ENCODE measurements at places on chromosomes 6 and 20.
A peak's percentile ranks its signal among the peaks of the same experiment; 100 is the strongest.

DNA sequence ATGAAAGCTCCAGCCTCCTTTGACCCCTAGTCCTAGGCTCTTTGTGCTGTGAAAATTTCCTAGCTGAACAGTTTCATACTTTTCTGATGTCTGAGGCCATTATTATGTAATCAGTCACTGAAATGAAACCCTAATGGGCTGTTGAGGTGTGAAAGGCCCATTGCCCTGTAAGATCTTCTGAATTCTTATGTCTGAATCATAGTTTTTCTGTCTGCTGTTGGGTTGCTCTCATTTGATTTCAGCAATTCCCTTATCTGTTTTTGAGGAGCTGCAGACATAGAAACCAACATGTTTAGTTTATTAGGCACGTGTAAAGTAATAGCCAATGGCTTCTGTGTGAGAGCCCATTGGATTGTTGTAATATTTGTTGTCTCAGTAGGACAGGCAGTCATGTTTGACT is 118.1 kb downstream of the EYA4 start:
- no peak for DNase-seq

GRCh38 chr6:101352316-101352715 is 41.2 kb upstream of the GRIK2 start:
- no peak for DNase-seq

GRCh38 chr6:57173056-57173885 is 1.1 kb downstream of the BAG2 start:
- DNase-seq: peak; percentile 28

GRCh38 chr6:134683783-134684422 is 266.0 kb downstream of the ALDH8A1 start:
- no peak for DNase-seq

GRCh38 chr6:66526061-66526460 is 819.0 kb upstream of the EYS start:
- no peak for DNase-seq

GRCh38 chr20:46978951-46979491 is 84.4 kb downstream of the EYA2 start:
- no peak for DNase-seq

DNA sequence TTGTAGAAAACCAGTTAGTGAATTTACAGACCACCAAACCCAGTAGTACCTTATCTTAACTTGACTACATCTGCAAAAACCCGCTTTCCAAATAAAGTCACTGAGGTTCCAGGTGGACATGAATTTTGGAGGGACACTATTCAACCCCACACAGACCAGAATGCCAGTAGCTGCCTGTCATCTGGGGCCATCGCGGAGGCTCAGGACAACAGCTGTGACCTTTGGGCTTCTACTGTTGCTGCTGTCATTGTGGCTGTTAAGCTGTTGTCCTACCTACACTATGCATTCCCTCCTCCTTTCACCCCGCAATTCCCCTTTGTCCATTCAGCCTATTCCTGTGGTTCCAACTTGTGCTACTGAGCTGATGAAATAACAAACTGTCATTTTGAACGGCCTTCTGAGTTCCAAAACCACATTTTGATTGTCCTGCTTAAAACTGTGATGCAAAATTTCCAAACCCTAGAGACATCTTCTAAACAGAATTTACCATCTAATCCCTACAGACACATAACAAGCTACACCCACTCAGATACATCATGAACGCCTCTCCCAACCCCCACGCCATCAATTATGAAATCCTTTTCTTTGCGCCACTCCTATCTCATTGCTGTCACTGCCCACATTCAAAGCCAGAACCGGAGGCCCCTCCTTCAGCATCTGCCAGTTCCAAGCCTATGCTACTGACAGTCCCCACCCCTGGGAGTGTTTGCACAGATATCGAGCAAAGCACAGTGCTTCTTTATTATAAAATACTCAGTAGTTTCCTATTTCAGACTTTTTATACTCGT is 125.0 kb downstream of the C6orf118 start:
- DNase-seq: no peak

DNA sequence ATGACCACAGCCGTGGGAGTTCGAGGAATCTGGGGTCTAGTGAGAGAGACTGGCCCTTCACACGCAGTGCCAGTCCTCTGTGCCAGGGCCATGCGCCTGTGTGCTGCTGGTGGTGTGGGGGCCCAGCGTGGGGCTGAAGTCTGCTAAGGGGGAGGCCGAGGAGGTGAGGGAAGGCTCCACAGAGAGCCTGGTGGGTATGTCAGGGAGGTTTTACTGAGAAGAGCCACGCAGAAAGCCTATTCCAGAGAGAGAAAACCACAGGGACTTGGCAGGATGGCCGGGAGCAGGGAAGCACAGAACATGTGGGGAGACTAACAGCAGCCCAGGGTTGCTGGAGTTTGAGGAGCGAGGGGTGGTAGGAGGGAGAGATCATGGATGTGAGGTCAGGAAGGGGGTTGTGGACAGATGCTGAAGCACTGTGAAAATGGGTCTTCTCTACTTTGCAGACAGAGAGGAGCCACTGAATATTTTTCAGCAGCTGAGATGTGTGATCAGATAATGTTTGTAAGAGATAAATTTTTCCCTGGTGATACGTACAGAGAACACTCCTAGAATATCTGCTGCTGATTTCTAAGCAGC is 35.3 kb downstream of the DUSP22 start:
- no peak for DNase-seq

DNA sequence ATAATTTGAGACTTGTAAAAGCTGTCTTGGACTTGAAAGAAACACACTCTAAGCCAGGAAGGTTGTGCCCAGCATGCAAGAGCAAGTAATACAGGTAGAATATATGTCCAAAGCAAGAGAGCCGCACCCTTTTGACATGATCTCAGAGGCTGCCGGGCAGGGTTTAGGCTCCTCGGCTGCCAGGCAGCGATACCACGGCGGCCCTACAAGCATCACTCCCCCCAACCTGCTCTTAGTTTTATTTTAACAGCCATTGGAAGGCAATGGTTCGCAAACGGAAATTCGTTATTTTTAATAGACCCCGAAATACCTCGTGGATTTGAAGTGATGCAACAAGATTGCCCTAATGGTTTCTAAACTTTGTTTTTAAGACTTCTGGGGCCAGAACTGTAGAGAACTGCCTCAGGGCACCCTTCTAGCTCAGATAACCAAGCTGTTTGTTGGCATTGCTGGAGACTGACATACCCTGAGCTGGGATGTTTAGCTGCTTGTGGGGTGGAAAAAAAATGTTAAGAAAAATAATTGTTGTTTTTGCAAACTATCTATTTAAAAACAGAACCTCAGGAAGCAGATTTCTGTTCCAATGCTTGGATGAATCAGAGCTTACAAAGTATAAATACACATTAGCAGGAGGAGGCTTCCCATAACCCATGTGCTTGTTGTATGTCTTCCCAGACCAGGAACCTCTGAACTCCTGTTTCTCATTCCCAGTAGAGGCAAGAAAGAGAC is 39.0 kb downstream of the JAG1 start:
- no peak for DNase-seq

- peak; percentile 31 for DNase-seq
These were observed 45.8 kb downstream of the CPNE5 start for GRCh38 chr6:36793296-36793912.

DNA sequence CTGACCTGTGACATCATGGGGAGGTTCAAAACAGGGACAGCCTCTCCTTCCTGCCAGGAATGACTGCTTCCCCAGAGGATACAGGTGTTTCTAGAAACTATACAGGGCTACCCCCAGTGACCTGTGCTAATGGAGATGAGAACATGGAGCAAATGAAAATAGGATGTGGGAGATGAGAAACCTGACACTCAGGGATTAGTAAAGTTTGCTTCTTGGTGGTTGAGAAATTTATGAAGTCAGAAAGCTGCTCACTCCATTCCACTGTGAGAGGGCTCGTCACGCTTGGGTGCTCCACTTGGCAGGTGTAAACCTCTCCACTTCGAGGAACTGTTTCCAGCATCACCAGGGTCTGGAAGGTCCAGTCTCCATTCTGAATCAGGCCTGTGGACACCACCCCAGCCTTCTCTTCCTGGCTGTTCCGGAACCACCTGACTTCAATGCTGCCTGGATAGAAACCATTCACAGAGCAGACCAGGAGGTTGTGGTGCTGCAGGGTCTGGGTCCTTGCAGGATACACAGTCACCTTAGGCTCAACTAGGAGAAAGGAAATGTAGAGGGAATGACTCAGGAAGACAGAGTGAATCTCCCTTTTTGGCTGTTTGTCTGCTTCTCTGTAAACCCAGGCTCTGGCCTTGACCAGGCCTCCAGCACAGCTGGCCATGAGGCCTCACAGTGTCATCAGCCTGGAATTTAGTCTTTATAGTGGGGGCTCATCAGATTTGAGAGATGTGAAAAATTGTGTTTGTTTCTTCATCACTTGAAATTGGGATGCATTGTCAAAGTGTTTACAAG is 10.8 kb downstream of the HLA-DRB5 start:
- no peak for DNase-seq

- peak; percentile 66 for DNase-seq
These were observed 400.0 kb upstream of the CDH4 start for GRCh38 chr20:60851826-60852704.

GRCh38 chr6:170462366-170463020 is 90.6 kb downstream of the PSMB1 start:
- DNase-seq: no peak

DNA sequence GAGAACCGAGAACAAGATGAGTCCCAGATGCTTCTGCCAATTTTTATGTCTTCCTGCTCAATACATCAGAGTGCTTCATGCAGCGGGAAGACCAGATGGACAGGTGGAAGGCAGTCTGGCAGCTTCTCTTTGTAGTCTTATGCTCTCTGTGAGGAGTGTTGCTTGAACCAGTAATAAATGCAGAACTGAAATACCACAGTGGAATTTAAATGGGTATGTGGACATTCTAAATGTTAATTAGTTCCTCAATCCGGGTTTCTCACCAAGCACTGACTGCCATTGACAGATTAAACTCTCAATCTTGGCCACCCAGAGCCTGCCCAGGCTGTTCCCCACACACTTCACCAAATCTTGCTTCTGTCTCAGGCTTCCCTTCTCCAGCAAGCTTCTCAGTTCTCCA is 695.5 kb upstream of the CHD6 start:
- DNase-seq: no peak

GRCh38 chr6:130847001-130847910 is 20.1 kb downstream of the SMLR1 start:
- DNase-seq: no peak

- DNase-seq: no peak
These were observed 82.6 kb upstream of the CNKSR3 start for GRCh38 chr6:154593122-154593521.

DNA sequence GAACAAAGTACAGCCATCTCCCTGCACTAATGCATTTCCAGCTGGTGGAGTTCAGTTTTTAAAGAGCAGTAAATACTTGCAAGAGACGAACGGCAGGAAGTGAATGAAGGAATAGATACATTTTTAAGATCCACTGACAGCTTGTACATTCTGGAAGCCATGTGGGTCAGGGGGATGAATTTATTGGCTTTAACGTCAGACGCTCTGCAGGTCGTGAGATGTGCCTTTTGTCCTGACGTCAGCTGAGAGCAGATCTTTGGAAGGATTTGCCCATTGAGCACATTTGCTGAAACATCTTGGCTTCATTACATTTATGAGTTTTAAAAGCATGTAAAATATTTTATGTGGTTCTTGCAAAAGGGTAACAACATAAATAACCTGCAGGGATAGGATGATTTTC is 29.5 kb upstream of the SALL4 start:
- DNase-seq: no peak
